ENCODE measurements at places on chromosomes 6 and 20.
A peak's percentile ranks its signal among the peaks of the same experiment; 100 is the strongest.

DNA sequence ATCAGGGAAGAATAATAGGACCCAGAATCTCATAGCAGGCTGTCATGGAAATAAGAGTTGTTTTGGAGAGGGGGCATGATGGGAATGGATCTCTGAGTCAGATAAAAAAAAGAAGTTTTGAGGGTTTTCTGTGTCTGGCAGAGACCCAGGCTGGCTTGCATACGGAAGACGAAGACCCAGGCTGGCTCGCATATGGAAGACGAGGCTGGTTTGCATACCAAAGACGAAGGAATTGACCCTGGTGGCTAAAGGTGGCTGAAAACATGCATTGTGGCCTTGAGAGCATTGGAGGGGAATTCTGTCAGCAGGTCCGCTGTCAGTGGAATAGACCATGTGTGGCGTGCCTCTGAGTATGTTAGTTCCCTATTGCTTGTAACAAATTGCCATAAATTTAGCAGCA is 335.1 kb downstream of the BTBD3 start:
- no peak for DNase-seq

DNA sequence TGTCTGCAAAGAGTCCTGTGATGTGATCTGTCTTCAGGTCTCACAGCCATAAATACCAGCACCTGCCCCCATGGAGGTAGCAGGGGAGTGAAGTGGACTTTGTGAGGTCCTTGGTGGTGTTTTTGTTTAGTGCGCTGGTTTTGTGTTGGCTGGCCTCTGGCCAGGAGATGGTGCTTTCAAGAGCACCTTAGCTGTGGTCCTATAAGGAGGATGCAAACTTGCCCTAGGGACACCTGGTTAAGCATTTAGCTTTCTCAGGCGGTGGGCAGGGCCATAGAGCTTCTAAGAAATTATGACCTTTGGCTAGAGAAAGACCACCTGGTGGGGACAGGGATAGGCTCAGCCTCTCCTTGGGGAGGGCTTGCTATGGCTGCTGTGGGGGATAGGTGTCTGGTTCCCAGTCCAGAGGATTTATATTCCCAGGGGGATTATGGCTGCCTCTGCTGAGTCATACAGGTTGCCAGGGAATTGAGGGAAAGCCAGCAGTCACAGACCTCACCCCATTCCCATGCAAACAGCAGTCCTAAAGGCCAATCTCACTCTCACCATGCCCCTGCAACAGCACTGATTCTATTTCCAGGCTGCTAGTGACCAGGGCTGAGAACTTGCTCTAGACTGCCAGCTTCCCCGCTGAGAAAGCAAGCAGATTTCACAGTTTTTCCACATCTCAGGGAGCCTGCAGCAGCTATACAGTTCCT is 259.3 kb downstream of the TFAP2B start:
- no peak for DNase-seq

DNA sequence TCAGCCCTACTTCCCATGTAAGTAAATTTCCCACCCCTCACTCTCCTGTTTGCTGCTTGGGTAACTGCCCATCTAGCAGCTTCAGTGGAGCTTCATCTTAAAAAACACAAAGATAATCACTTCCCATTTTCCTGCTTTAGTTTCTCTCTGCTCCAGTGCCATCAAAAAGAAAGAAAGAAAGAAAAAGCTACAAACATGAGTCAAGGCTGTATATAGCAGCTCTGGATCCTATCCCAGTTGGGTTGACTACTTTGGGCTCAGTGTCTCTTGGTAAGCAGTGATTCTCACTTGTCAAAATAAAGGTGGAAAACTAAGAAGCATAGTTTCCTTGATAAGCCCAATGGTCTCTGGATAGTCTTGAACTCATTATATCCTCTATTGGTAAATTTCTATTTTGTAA is 48.7 kb upstream of the SRPK1 start:
- no peak for DNase-seq

- DNase-seq: no peak
These were observed 259.2 kb downstream of the PRKN start for GRCh38 chr6:162468326-162468725.

- no peak for DNase-seq
These were observed 197.9 kb downstream of the TFAP2C start for GRCh38 chr20:56826705-56827665.

GRCh38 chr6:100468016-100468622 is 3.4 kb upstream of the SIM1 start:
- DNase-seq: no peak

DNA sequence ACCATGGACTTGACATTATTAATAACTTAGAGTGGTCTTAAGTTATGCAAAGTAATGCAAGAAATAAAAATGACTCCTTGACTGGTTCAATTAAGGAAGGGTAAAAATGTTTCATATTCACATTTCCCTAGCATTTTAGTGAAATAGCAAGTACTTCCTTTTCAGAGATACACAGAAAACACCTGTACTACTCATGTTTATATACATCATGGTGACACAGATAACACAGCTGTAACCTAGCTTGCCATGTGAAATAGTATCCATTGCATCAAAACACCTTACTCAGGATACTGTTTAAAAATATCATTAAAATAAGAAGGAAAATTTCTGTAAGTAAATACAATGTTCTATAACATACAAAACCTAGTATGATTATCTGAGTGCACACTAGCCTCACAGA is 102.4 kb downstream of the AHI1 start:
- DNase-seq: no peak

DNA sequence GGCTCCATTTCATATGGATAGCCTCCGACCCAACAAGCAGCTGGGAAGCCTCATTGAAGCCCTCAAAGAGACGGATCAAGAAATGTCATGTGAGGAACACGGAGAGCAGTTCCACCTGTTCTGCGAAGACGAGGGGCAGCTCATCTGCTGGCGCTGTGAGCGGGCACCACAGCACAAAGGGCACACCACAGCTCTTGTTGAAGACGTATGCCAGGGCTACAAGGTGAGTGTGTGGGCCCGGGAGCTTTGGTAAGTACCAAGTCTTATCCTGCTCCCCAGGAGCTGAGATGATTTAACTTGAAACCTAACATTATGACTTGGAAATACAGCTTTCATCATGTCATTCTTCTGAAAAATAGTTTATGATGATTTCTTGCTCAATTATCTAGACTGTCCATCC is 4.1 kb downstream of the TRIM38 start:
- DNase-seq: no peak

DNA sequence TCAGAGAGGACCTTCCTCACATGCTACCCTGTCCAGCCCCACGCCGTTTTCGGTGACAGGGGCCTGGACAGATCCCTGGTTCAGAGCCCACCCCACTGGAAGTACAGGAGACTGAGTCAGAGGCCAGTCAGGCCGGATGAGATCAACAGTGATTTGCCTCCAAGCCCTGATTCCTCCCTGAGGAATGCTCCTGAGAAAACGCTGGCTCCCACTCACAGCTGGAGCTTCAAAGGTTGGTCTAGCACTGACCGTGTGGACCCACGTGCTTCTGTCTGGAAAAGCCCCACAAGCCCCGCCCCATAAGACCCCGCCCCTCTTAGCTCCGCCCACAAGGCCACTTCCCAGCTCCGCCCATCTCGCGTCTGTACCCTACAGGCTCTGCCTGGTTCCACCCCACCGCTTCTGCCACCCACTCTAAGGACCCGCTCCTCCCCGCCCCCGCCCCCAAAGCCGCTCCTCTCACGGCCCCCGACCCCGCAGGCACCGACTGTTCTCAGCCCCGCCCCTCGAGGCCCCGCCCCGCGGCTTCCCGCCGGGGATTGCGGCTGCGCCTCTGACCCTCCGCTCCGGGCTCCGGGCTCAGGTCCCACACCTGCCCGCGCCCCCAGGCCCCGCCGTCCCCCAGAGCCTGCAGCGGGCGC is 64.9 kb upstream of the BHLHE23 start:
- DNase-seq: no peak

GRCh38 chr20:10249822-10250221 is 31.2 kb downstream of the SNAP25 start:
- no peak for DNase-seq

DNA sequence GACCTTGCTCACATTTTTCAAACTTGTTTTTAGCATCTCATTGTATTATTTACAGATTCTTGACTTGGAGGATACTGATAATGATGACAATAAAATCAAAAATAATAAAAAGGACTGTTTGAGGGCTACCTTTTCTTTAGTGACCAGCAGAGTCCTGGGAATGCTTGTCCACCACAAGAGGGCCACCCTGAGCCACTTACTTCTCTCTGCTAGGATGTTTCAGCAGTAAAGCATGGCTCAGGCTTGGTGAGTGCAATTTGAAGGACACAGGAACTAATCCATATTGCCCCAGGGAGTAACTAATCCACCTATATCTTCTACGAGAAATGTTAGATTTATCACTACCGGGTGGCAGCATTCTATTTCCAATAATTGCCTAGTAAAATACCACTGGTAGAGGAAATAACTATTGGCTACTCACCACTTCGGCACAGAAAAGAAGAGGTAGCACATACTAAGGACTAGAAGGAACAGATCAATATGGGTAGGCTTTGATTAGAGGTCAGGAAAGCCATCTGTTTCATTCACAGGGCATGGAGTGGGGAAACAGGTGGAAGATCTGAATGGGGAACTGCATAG is 5.8 kb upstream of the KIAA0408 start:
- DNase-seq: peak; percentile 8

GRCh38 chr6:144653885-144654505 is 368.9 kb downstream of the UTRN start:
- DNase-seq: no peak

- DNase-seq: no peak
These were observed 16.7 kb upstream of the PI3 start for GRCh38 chr20:45157962-45158361.

GRCh38 chr20:36132802-36133211 is 21.7 kb upstream of the EPB41L1 start:
- no peak for DNase-seq

- peak; percentile 87 for DNase-seq
These were observed 27.2 kb downstream of the DUSP22 start for GRCh38 chr6:319177-320131.

DNA sequence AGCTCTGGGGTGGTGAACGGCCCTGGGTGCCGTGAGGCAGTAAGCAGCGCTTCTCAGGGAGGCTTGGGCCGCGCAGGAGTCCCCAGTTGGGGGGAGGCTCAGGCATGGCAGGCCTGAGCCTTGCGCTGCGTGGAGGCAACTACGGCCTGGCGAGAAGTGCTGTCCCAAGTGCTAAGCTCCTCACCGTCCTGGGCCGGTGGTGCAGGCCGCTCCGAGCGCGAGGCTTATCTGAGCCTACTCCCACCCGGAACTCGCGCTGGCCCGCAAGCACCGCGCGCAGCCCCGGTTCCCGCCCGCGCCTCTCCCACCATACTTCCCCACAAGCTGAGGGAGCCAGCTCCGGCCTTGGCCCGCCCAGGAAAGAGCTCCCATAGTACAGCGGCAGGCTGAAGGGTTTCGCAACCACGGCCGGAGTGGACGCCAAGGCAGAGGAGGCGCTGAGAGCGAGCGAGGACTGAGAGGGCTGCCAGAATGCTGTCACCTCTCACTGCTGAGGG is 1.8 kb upstream of the WRNIP1 start:
- no peak for DNase-seq

GRCh38 chr6:163132050-163132750 is 282.3 kb upstream of the QKI start:
- DNase-seq: no peak

GRCh38 chr6:136791296-136792094 is 782 bp downstream of the MAP3K5 start:
- peak; percentile 15 for DNase-seq

GRCh38 chr20:57649617-57650015 is 29.4 kb upstream of the ZBP1 start:
- DNase-seq: no peak

- no peak for DNase-seq
These were observed 29.7 kb downstream of the MYB start for GRCh38 chr6:135210632-135211305.

DNA sequence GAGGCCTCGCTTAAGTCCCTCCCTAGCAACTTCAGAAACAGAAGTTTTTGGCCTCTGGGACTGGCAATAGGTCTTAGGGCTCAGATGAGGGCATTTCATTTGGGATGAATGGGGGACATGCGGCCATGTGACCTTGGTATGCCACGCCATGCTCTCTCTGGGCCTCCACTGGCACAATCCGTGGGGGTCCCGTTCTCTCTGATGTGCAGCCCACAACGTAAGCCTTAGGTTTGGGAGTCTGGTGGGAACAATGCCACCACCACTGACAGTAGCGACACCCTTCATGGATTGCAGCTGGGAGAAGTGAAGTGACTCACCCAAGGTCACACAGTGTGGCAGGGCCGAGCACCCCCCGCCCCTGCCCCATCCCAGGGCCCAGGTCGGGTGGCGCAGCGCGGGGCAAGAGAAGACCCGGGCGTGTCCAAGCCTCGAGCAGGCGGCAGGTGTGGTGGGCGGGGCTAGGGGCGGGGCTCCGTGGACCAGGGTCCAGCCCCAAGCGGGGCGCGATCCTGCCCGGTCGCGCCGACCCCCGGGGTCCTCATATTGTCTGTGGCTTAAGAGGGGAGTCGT is 864 bp upstream of the CEBPB start:
- no peak for DNase-seq

DNA sequence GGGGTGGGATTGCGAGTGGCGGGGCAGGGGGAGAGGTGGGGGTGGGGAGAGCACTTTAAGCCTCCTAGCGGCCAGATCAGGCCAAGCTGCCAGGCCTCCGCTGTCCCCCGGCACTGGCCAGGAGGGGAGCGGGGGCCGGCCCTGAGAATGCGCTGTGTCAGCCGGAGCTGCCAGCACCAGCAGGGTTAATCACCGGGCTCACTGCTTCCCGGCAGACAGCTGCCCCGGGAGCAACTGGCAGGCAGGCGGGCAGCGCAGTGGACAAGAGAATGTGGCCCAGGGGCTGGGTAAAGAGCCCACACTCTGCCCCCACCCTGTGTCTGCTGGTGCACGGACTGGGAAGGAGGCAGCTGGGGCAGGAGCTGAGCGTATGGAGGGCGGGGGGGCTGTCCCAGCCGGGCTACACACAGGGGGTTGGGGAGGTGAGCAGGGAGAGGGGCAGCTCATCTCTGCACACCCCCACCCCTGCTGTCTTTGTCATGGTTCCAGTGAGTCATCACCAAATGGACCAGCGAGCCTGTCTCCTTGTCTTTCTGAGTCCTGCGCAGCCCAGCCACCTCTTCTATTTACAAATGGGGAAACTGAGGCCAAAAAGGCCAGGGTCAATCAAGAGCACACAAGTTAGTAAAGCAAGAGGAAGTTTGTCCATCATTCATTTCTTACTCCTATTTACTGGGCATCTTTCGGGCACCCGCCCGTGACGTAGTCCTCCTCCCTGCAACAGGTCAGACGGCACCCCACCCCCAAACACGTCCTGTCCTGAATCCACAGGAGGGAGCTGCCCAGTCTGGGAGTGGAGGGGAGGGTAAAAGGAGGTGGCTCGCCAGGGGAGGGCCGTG is 2.1 kb upstream of the LAMA5 start:
- DNase-seq: no peak
